ENCODE measurements at places on chromosomes 16 and 17. TPM values are rescaled to one million over a fixed set of nuclear protein-coding genes. Genes with fewer than 3 reads are reported as not detected.

The CCL8 gene
- total RNA-seq: not detected

The CA4 gene
- total RNA-seq: not detected

The RNF166 gene
- 13.0 TPM for total RNA-seq

The CLN3 gene
- 17.1 TPM for total RNA-seq

The ITGAX gene
- total RNA-seq: not detected

The SLC52A1 gene
- total RNA-seq: 0.43 TPM

The SDR42E2 gene
- not detected for total RNA-seq

Measured in fibroblast of villous mesenchyme (primary cell).